ENCODE measurements at places on chromosomes 12 and 14. TPM values are rescaled to one million over a fixed set of nuclear protein-coding genes. Genes with fewer than 3 reads are reported as not detected.

Gene CLEC4D
- total RNA-seq, result not detected

Gene TAS2R20
- not detected for total RNA-seq

Gene DBX2
- total RNA-seq, result not detected

Gene TMCC3
- total RNA-seq, result 1.5 TPM

Gene ALDH2
- 36.1 TPM for total RNA-seq

Gene INHBC
- not detected for total RNA-seq

Gene TAPBPL
- 10.9 TPM for total RNA-seq

Gene ACOT4
- 1.1 TPM for total RNA-seq

Gene DAO
- not detected for total RNA-seq

Gene ASCL1
- total RNA-seq, result not detected

Gene APOF
- 0.40 TPM for total RNA-seq

Gene DCAF11
- total RNA-seq, result 75.2 TPM

Gene SMIM41
- total RNA-seq, result not detected

GRCh38 chr12:53232646-53233461 is 845 bp upstream of the RARG start:
- peak; percentile 37 for DNase-seq

DNA sequence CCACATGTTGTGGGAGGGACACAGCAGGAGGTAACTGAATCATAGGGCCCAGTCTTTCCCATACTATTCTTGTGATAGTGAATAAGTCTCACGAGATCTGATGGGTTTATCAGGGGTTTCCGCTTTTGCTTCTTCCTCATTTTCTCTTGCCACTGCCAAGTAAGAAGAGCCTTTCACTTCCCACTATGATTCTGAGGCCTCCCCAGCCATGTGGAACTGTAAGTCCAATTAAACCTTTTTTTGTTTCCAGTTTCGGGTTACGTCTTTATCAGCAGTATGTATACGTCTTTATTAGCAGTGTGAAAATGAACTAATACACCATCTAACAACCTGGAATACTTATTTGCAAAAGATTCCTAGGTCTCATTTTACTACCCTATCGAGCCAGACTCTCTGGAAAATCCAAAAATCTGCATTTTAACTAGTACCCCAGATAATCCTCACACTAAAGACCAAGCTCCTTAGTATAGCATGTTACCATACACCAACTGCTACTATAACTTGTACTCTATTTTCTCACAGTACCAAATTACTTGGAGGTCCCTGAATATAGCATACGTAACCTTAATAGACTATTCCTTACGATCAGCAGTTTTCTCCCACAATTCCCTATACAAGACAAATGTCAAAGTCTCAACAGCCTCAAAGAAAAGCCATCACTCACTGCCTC is 11.5 kb downstream of the GTF2A1 start:
- no peak for DNase-seq

GRCh38 chr12:96170328-96170727 is 23.8 kb upstream of the ELK3 start:
- DNase-seq, result no peak

DNA sequence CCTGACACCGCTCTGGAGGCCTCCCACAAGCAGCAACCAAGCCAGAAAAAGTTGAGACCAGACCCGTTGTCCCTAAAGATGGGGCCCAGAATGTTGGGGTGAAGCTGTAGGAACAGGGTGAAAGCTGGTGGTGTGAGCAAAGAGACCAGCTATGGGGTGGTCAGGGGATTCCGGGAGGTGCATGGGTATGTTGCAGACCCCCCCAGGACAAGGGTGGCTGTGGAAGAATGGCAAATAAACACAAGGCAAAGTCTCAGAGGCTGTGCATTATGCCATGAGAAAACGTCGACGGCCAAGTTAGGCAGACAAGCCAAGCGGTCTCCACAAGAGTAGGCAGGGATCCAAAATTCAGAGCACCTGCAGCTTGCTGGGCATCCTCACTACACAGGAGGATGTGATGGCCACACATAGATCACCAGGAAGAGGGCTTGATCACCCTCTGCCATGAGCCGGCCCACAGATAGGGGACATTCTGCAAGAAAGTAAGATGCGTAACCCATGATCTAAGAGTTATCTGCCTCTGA is 58.8 kb upstream of the KCNA1 start:
- DNase-seq, result no peak

DNA sequence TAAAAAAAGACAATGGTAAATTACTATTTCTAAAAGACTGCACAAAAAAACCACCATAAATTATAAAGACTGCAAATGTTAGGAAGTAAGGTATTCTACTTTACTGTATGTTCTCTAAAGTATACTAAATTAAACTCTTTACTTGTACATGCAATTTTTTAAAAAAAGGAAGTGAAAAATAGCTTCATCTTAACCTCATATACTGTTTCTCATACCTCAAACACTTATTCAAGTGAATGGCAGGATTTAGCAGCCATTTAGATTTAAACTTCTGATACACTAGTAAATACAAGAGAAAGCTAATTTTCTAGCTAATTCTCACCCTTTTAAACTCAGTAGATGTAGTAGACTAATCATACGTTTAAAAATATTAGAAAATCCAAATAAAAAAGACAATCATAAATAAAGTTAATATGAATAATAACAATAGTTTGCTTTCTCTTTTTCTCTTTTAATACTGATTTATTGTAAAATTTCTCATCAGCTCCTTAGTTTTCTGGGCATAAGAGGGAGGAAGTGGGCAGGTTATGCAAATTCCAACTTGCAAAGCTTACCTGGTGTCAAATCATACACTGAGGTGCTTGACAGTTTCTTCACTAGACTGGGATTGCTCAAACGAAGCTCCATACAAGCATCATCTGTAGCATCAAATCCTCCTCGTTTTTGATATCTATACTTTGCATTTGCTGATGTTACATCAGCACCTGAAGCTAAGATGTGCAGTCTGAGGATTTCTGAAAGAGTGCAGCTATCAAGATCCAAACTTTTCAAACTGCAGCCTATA is 71.0 kb upstream of the CFL2 start:
- DNase-seq, result no peak

GRCh38 chr12:100823963-100824362 is 29.4 kb downstream of the ANO4 start:
- peak; percentile 65 for DNase-seq

GRCh38 chr14:103404032-103404918 is 19.1 kb downstream of the MARK3 start:
- no peak for DNase-seq

- DNase-seq, result no peak
These were observed 70.4 kb downstream of the TBK1 start for GRCh38 chr12:64522316-64522715.

- peak; percentile 70 for DNase-seq
These were observed 95.4 kb upstream of the SLC38A4 start for GRCh38 chr12:46921048-46921763.

GRCh38 chr12:122352394-122352793 is 70.1 kb downstream of the CLIP1 start:
- DNase-seq, result no peak

- DNase-seq, result peak; percentile 82
These were observed 84.1 kb upstream of the GNG2 start for GRCh38 chr14:51776102-51776894.

- no peak for DNase-seq
These were observed 23.2 kb downstream of the AMDHD1 start for GRCh38 chr12:95966287-95966870.

DNA sequence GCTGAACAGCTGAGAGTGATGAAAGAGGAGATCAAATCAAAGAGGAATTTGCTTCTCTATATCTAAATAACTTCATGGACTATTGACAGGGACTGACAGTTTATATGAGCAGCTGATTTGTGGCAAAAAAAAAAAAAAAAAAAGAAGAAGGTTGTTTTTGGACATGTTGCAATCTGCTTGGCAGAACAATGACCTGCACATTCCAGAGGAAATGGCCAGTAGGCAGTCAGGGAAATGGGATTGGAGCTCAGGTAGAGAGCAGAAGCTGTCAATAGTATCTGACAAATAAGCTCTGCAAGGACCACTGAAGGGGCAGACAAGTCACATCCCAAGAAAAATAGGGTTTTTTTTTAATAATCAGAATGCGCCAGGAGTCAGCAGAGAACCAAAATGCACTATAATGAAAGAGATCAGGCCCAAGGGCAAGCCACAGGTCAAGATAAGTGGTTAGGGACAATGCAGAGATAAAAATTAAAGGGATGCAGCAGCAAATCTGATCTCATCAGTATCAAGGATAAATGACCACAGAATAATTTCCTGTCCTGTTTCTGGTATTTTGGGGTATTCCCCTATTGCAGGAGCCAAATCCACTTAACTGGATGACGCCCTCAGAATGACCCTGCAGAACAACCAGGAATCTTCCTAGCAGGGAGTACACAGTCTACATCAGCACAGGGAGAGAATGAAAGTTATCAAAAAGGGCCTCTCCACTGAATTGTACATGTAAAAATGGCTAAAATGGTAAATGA is 22.6 kb upstream of the DUSP16 start:
- no peak for DNase-seq

GRCh38 chr14:54226103-54226502 is 170.7 kb upstream of the CDKN3 start:
- DNase-seq, result no peak

DNA sequence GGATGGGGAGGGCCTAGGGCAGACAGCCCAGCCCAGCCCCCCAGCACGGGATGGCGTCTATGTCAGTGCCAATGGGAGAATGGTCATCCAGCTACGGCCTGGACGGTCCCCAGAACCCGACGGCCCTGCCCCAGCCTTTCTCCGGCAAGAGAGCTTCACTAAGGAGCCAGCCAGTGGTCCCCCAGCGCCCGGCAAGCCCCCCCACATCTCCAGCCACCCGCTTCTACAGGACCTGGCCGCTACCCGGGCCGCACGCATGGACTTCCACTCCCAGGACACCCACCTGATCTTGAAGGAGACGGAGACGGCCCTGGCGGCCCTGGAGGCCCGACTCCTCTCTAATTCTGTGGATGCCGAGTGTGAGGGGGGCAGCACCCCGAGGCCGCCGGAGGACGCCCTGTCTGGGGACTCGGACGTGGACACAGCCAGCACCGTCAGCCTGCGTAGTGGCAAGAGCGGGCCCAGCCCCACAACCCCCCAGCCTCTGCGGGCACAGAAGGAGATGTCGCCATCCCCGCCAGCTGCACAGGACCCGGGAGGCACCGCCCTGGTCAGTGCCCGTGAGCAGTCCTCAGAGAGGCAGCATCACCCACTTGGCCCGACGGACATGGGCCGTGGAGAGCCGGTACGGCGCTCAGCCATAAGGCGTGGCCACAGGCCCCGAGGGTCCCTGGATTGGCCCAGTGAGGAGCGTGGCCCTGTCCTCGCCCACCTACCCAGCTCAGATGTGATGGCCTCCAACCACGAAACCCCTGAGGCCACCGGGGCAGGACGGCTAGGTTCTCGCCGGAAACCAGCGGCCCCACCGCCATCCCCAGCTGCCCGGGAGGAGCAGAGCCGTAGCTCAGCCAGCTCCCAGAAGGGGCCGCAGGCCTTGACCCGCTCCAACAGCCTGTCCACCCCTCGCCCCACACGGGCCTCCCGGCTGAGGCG is 21.9 kb downstream of the CEP170B start:
- no peak for DNase-seq

DNA sequence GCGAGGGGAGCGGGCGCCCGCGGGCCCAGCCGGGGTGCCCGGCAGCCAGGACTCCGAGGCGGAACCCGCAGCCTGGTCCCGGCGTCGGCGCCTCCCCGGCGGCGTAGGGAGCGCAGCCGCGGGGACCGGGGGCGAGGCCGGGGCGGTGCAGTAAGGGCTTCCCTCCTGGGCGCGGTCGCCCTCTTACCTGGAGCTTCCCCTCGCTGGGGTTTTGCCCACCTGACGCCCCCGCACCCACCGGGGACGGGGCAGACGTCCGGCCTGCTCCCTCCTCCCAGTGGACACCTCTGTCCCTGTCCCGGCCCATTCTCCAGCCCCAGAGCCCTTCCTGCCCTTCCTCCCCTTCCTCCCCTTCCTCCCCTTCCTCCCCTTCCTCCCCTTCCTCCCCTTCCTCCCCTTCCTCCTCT is 413 bp upstream of the TUBA1C start:
- DNase-seq, result no peak

DNA sequence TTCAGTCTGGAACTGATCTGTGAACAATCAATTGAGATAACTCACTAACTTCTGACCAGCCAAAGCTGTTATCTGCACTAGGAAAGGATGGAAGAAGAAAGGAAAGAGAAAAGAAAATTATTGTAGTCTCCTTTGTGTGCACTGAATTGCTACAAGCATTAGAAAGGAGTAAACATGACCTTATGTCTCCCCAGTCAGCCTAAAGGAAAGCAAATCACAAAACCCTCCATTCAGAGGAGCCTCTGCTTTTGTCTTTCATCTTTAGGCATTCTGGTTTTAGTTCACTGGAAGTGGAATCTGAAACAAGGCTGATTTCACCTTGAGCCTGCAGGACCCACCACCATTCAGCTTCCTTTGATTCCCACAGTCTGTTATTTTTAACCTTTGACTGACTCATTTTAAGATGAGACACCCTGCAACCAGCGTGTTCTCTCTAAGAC is 26.0 kb downstream of the TBX3 start:
- DNase-seq, result peak; percentile 21

- peak; percentile 74 for DNase-seq
These were observed 263.1 kb upstream of the CRY1 start for GRCh38 chr12:107356266-107356936.

DNA sequence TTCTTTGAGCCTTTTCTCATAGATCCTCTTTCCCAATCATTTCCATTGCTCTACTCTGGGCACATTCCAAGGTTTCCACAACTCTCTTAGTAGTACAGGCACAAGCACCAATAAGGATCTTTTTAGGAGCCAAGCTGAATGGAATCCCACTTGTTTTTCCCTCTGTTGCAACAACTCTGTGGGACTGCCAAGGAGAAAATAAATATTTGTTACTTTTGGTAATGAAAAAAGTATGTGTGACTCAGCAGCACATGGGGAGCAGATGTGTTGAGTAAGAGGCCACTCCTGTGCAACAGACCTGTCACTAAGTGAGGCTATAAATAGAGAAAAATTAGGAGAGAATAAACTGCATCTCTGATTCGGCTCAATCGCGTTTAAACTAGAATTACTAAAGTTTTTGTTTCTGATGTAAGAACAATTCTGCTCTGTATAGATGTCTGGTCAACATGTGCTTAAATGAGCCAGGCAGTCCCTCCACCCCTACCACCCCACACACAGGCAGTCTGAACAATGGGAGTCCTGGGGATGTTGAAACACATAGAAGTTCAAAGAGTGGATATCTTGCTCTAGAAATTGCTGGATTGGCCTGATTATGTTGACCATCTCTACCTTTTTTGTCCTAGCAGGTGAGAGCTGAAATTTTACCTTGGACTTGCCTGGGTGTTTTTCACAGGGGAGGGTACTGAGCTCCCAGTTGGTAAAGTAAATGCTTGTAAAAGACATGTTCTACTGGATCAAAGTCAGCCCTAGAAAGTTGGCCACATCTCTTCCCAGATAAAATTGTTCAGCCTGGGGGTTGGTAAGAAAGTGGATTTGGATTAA is 244.3 kb upstream of the NOVA1 start:
- DNase-seq, result peak; percentile 88

DNA sequence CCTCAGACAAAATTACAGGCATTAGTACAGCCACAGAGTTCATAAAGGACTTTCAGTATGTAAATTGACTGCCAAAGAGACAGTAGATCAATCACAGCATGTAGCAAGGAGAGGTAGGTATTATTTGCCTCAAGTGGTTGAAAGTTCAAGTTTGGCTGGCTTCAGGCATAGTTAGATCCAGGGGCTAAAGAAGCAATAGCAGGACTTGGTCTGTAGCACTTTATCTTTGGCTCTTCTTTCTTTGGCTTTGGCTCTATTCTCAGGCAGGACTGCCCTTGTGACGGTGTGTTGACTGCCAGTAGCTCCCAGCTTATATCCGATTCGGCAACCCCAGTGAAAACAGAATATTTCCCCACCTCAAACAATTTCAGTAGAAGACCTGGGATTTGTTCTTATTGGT is 346.0 kb upstream of the TBX3 start:
- DNase-seq, result no peak

Measured in Daoy (cell line).